Frontal cortex (tissue), 4 donors: ENCODE measurements at places on chromosomes 3 and 15. TPM values are rescaled to one million over a fixed set of nuclear protein-coding genes. Genes with fewer than 3 reads are reported as not detected.

The IFRD2 gene
- 17.9 TPM for total RNA-seq

The TM6SF1 gene
- total RNA-seq, result 27.7 TPM

The UQCC5 gene
- total RNA-seq, result 2.0 TPM

DNA sequence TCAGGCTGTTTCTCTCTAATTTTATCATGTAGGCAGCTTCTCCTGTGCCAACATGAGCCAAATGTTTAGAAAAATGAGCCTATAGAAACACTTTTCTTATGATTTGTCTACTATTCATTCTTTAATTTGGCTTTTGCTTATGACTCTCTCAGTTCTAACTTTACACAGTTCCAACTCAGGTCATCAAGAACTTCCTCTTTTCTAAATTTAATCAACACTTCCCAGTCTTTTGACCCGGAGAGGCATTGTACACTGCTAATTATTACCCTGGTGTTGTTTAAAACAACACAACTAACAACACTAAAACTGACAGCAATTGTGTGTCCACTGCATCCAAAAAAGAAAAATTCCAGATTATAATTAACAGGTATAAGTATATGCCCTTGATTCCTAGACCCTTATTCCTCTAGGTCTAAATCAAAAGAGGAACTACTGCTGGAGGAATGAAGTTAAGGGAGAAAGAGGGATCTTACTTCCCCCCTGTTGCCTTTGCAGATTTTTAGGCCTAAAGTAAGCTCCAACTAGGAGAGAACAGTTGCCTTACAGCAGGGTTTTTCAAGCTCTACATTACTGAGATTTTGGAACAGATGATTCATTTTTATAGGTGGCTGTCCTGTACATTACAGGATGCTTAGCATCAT, 332.2 kb upstream of the GOLIM4 start:
- no peak for DNase-seq

GRCh38 chr3:32379831-32380500, 11.7 kb upstream of the CMTM7 start:
- no peak for DNase-seq
